ENCODE measurements at places on chromosomes 11 and 22.

DNA sequence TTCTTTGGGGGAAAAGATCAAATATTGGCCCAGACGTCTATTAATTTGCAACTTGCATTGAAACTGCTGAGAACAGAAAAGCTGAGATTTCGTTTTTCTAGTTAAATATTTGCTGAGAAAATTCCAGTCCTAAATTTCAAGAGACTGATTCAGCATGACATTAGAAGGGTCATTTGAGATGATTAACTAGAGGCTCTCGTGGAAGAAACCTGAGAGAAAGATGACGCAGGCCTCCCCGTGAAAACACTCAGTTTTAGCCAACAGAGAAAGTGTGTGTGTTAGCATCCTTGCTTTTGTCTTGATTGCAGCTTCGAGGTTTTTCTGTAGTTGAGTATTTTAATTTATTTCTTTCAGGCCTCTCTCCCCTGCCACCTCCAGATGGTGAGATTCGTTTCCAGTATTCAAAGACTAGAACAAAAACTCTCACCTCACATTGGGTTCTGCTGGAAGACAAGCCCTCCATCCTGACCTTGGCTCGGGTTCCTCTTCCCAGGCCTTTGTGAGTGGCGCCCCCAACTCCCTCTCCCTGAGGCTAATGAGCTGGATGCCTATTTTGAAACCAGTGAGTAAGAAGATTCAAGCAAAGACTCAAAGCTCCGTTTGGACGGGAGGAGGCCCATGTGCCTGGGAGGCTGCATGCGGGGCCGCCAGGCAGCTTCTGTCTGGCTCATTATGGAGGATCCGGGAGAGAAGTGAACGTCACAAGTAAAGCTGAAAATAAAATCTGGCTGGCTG lies 52.4 kb downstream of the CELSR1 start:
- DNase-seq = no peak

GRCh38 chr11:87219266-87219665 lies 181.5 kb downstream of the TMEM135 start:
- DNase-seq = no peak

DNA sequence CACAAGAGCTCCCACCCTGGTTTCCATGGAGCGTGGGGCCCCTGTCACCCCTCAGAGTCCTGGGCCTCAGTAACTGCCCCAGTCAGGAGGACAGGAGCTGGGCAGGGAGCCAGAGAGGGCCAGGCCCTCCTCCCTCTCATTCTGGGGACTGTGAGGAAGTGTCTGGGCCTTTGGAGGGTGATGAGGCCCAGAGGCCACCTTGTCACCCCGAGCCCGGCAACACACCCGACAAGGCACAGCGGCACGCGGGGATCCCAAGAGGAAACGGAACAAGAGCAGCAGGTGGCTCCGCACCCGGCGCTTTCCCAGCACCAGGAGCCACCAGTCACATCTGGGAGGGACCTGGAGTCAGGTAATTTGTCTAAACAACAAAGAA lies 72.1 kb downstream of the CELSR1 start:
- no peak for DNase-seq

DNA sequence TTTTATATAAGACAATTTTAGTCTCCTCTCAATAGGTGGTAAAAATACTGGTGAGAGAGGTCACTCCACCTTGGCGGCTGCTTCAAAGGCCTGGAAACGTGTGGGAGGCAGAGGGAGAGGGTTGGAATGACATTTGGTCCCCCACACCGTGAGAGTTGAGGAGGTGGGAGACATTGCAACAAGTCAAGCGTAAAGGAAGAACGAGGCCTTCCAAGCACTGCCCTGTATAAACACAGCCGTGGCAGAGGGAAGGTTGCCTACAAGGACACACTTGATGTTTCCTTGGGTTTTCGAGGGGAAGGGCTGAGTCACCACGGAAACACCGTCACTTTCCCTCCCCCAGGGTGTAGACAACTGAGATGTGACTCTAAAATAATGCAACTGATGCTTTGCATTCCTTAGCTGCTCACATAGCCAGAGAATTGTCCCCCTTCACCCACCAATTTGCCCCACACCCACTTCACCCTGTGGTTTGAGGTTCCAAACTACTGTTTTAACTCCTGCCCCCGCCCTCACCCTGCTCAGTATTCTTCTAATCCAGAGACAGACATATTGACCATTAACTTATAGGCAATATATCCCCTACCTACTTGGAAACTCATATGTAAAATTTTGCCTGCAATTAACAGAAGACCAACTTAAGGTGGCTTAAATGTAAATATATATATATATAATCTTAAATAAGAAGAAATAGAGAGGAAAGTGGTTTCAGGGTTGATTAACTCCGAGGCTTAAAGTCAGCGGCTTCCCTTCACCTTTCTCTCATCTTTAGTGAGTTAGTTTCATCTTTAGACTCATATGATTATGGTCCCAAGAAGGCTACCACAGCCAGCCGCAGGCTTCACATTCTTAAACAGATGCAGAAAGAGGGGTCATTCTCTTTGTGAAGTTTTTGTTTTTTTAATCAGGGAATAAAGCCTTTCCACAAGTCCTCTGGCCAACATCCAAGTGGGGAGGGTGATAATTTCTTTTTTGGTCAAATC lies 54.1 kb upstream of the BDNF start:
- DNase-seq = no peak

All from NCI-H187 (cell line).